Activated naive CD4-positive, alpha-beta T cell treated with anti-CD3 and anti-CD28 coated beads, Interleukin-2, amount 50 U/mL, for 16 hours (primary cell): ENCODE measurements at places on chromosomes 11 and 22.

DNA sequence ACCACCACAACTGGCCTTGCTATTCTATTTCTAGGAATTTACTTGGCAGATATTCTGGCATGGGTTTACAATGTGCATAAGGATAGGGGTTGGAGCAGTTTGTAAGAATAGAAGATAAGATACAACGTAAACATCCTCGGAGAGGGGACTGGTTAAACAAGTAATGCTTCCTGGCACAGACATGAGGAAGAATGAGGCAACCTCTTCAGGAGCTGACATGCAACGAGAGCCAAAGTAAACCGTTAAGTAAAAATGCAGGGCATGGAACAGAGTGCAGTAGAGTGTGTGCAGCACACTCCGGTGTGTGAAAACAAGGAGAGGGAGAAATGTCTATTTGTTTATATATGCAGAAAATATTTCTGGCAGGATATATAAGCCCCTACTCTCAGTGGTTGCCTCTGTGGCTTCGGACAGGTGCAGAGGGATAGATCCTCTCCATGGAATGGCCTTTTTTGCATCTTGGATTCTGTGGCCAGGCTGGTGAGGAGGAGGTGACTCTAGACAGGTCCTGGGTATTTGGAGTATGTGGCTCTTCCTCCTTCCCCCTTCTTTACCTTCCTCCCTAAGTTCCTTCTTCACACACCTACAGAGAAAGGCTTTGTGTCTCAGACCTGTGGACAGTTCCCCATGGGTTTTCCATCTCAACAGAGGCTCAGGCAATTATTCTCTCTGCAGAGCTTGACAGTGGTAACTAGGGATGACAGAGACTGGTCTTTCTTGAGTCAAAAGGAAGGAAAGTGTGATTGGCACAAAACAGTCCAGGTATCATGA, 2.5 kb downstream of the RAB36 start:
- no peak for DNase-seq

DNA sequence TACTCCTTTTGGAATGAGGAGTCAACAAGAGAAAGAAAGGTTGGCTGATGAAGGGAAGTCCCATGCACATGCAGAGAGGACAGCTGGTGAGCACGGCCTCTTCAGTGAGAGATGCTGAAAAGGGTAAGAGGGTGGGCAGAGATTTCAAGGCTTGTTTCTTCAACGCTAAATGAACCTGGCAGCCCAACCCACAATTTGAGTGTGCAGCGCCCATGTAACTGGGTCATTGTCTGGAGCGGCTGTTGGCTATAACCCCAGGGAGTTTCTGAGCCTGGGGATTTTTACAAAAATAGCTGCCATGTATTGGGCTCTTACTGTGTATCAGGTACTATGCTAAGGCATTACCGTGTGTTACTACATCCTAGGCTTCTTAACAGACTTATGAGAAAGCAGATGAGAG, 594.1 kb downstream of the ETS1 start:
- DNase-seq: no peak

- no peak for DNase-seq
Observed at GRCh38 chr22:26484360-26484706, 656 bp downstream of the SRRD start.

GRCh38 chr11:86740628-86741483, 59.5 kb upstream of the PRSS23 start:
- DNase-seq: no peak

DNA sequence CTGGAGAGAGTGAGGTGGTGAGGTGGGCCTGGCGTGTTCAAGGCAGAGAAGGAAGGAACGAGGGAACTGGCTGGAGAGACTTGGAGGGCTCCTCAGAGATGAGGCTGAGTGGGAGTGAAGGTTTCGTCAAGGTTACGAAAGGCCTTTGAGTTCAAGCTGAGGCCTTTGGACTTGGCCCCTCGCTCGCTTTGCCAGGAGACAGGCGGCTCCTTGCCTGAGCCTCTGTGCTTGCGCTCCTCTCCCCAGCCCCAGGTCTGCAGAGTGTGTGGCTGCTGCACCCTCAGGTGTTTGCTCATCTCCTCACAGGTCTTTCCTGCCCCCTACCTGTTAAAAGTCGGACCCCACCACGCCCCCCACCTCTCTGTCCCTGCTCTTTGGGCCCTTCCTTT, 91.6 kb downstream of the ATXN10 start:
- no peak for DNase-seq

- no peak for DNase-seq
Observed at GRCh38 chr11:35223371-35223796, 84.4 kb downstream of the CD44 start.

DNA sequence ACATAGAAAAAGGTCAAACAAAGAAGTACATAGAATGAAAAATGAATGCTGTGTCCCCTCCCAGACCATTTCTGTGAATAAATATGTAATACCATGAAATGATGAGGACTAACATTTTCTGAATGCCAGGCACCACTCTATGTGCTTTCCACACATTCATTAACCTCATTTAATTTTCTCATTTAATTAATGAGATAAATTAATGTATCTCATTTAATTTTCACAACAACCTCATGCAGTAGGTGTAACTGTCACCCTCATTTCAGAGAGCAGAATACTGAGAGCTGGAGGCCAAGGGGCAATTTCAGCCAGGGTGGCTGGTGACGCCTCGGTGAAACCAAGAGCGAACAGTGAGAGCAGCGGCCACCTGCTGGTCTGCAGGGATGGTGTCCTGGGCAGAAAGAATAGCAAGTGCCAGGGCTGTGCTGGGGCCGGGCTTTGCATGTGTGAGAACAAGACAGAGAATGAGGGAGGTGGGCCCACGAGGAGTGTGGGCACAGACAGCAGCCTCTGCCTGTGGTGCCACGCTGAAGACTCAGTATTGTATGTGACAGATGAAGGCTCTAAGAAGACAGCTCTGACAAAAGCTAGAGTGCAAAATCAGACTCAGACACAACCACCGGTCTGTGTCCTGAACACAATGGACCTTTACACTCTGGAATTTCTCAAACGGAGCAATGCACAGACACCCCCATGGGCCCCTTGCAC, 1.8 kb upstream of the SERPIND1 start:
- no peak for DNase-seq

DNA sequence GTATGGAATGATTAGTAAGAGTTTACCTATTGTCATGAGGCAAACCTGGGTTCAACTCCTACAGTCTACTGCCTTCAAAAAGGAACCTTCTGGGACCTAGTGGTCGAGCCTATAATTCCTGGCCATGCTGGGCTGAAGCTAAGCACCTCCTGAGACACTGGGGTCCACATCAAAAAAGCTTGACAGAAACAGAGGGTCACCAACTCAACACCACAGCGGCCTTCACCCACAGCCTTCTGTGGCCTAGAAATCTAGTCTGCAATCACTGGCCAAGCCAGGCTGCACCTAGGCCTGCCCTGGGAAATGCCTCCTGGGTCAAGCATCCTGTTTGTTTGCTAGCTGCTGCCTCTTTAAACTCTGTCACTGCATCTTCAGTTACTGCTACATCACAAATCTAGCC, 153.9 kb upstream of the C11orf58 start:
- DNase-seq: no peak

DNA sequence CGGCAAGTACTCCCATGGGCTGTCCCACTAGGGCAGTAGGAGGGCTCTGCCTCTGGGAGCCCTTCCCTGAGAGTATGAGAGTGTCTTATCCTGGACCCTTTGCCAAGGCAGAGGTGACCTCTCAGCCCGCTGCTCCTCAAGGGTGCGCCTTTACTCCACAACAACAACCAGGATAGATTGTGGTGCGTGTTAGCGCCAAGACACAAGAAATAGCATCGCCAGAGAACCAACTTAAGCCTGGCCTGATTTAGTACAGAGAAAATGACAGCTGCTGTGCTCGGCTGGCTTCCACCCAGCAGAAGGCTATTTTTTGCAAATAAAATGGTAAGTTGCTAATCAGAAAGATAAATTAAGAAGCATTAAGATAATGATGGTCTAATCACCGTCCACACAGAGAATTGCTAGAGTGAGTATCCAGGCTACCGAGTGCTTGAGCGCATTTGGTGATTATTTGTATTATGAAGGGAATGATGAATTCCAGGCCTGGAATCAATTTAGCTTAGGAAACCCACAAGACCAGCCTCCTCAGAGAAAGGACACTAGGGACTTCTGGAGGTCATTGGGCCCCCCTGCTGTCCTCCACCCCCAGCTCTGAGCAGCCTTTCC, 119.8 kb downstream of the PKNOX2 start:
- no peak for DNase-seq

DNA sequence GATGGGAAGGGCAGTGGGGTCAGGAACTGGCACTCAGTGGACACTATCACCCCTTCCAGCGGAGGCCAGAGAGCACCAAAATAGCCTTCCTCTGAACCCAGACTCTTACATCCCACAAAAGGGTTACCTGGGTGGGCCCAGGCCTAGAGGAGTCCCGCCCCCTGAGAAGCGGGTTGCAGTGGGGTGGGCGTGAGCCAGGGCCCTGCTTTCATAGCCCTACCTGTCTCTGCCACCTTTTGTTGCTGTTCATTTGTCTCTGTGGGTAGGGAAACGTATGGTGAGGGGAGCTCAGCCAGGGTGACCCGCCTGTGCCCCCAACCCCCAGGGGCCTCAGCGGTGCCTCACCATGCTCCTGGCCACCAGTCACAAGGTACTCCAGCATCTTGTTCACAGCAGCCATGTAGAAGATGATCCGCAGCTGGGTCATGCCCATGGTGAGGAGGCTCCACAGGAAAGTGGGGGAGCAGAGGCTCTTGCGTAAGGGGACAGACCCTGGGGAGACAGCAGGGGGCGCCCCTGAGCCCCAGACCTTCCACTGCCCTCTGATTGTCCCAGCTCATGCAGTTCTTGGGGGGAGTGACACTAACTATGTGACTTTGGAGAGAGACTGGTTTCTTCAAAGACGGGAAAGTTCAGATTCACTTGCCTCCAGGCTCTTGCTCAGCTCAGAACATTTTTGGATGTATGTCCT, 24.0 kb downstream of the SLC43A1 start:
- peak; percentile 54 for DNase-seq

DNA sequence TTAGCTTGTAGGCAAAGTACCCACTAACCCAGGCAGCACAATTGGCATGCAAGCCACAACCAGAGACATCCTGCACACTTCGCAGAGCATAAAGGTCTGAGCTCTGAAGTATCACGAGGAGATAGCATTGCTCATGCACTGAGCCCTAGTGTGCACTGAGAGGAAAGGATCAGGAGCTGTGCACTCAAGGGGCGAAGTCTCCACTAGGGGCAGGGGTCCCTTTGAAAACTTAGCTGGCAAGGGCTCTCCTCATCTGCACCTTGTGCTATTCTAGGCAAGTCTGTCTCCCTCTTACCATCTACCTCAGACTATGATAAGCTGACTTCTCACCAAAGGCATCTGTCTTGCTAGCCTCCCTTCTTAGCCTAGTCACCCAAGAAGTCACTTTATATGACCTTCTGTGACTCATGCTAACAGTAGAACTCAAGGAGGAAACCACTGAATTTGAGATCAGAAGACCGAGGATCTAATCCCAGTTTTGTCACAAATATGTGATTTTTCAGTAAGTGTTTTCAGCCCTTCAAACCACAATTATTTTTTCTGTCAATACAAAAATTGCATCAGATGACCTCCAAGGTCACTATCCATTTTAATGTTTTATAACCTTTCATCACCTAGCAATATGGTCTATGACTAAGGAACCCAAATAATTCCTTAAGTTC, 1078.0 kb downstream of the NTM start:
- no peak for DNase-seq

DNA sequence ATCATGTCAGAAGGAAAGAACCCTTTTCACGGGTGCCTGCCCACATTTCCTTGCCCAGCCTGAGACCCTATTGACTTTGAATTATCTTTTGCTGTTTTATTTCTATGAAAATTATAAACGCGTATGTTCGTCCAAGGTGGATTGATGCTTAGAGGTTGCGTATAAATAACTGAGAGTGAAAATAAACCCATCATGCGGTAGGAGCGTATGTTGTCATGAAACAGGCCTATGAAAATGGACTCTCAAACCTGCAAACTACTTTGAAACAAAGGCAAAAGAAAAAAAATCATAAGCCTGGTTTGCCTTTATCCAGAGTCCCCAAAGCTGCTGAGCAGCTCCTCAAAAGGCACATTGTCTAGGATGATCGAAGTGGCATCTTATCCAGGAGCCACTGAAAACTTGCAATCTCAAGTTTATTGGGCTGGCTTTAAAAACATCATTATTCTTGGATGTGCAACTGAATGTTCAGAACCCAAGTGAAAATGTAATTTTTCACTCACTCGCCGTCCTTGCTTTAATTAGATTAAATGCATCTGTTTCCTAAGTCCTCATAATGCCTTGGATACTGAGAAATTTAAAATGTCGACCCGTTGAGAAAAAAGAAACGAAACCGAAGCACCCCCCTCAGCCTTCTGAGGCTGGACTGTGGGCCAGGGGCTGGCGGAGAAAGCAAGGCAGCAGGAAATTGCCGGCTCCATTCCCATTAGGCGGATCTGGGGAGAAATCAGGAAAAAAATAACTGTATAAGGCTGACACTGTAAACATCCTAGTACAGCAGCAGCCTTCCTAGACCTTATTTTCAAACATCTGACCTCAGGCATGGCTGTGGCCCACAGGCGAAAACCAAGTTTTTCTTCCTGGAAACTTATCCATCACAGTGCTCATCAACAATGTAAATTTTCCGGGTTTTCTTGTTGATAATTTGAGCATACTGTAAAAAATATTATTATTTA, 82.9 kb upstream of the PPARA start:
- no peak for DNase-seq

DNA sequence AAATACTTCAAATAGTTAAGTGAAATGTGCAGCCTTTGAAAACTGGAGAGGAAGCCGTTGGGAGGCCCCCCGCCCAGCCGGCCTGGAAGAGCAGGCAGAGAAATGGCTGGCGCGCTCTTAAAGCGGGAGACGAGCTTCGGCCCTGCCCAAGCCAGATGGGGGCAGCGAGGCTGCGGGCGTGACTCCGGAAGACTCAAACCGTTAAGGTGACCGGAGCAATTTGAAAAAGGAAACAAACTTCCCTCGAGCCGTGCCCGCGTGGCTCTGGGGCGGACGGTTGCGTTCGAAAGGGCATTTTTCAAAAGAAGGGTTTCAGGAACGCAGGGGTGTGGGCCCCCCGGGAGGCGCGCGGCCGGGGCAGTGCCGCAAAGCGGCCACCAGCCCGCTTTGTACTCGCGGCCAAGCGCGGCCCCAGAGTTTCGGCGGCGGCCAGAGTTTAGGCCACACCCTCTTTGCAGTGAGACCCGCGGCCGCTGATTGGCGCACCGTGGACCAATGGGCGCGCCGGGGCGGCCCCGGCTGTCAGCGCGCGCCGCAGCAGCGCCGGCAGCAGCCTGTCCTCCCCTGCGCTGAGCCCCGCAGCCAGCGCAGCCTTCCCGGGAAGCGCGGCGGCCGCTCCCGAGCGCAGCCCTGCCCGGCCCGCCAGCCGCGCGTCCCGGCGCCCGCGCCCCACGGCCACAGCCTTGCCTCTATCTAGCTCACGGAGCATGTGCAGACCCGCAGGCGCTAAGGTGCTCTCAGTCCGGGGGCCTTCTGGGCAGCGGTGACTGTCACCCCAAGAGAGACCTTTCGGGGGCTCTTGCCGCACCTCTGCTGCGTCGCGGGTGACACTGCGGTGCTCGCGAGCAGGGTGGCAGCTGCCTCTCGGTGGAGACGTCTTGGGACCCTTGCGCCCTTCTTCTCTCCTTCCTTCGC, at the start of gene NAV2:
TSS of gene NAV2 (plus strand) at position 557 of the 915 bp plus-strand sequence. CDS start 859 bp downstream, outside the sequence.
- DNase-seq: peak; percentile 69

- DNase-seq: no peak
Observed at GRCh38 chr11:17012179-17012578, 2.0 kb downstream of the PLEKHA7 start.
